ENCODE measurements at places on chromosomes 4 and X.

GRCh38 chr4:40916880-40917279 is 167.1 kb downstream of the NSUN7 start:
- peak; percentile 50 for DNase-seq

GRCh38 chrX:38260231-38260630 is 39.6 kb upstream of the SRPX start:
- peak; percentile 26 for DNase-seq

DNA sequence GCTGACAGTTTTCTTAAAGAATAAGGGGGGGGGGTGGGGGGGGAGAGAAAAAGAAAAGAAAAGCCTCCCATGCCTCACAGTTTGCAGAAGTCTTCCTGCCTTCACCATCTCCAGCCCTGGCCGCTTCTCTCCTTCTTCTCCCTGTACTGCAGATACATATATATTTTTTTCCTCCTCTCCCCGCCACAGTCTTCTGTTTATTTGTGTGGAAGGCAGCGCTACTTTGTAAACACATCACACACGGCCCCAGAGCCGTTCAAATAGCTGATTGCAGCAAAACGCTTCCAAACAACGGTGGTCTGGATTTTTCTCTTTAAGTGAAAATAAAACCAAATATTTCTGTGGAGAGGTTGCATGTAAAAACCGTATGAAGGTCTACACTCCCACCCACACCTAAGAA is 732 bp downstream of the NLGN4X start:
- no peak for DNase-seq

DNA sequence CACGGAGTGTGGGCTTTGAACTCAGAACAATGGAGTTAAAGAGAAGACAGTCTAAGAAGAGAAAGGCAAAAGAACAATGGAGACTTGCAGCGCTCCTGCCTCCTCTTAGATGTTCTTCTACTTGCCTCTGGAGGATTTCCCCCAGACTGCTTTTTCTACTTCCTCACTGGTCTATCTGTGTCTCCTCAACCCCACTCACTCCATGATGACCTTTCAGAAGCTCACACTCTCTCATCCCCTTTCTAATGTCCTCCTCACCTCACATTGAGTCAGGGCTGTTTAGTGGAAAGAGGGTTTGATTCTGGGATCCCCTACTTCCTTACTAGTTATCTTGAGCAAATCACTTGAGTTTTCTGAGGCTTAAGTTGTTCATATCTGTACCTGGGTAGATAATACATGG is 12.2 kb upstream of the HERC6 start:
- no peak for DNase-seq

DNA sequence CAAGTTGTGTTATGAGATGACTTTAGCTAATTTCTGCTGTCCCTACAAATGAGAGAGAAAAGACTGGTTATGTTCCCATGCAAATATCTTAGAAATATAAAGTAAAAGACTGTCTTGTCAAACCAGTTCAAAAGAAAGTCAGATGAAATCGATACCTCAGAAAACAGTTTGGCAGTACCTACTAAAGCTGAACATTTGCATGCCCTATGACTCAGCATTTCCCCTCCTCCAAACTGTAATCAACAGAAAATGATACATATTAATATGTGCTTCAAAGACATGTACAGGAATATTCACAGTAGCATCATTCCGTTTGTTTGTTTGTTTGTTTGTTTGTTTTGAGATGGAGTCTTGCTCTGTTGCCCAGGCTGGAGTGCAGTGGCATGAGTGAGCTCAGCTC is 90.3 kb downstream of the ARX start:
- DNase-seq, result peak; percentile 18

GRCh38 chr4:143514497-143514896 is 995 bp downstream of the SMARCA5 start:
- peak; percentile 83 for DNase-seq

- DNase-seq, result peak; percentile 92
Measured at GRCh38 chr4:33837043-33837838, 2407.1 kb downstream of the ARAP2 start.

- no peak for DNase-seq
Measured at GRCh38 chrX:108211301-108211700, 119.7 kb downstream of the ATG4A start.
